ENCODE measurements at places on chromosomes 6 and 20.

GRCh38 chr6:54002116-54002515, 109.1 kb upstream of the MLIP start:
- DNase-seq, result no peak

DNA sequence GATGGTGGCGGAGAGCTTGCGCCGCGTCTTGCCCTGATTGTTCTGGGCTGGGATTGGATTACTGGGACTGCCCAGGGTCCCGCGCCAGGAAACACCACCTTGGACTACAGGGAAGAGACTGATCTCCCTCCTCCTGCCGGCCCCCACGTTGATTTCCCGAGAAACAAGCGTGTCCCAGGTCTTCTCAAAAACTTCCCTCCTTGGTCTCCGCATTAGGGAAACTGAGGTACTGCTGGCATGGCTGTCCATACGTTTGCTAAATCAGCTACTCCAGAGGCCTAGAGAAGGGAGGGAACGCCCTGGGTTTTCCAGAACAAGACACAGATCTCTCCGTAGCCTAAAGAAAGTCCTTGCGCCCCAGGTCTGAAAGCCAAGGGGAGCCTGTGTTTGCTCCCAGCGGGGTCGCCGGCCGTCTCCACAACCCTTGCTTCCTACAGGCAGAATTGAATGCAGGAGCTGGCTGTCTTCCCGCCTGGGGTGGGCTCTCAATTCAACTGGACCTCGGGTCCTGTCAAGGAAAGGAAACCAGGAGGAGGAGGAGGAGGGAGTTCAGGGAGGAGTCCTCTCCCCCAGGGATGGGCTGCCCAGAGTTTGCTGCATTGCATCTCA, 29.2 kb downstream of the TFAP2A start:
- DNase-seq, result no peak

- peak; percentile 96 for DNase-seq
Measured at GRCh38 chr6:153131037-153131981, at the start of gene RGS17. Gene RGS17, minus strand, starts transcription at chr6:153131282. Its CDS starts 87,264 bp downstream, at chr6:153044018.

- DNase-seq, result no peak
Measured at GRCh38 chr6:164826831-164827468, 482.5 kb downstream of the C6orf118 start.

DNA sequence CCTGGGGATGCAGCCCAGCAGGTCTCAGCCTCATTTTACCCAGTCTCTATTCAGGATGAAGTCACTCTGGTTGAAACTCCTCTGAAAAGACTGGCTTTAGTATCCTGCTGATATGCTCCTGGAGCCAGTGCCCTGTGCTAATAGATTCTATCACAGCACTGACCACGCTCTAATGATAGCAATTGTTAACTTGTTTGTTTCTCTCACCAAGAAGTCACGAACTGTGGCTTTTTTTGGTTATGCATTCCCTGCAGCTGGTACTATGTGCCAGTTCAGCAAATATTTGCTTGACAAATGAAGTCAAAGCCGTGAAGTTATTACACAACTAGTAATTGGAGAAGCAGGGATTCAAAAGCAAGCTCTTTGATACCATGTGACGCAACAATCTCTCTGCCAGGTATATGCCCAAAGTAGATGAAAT, 754.6 kb downstream of the KIF16B start:
- DNase-seq, result no peak

All from GM19239 (cell line).